SK-N-SH (cell line): ENCODE measurements at places on chromosomes 1 and 21. TPM values are rescaled to one million over a fixed set of nuclear protein-coding genes. Genes with fewer than 3 reads are reported as not detected.

GRCh38 chr1:40890771-40891170, 28.6 kb upstream of the CITED4 start:
- no peak for DNase-seq

DNA sequence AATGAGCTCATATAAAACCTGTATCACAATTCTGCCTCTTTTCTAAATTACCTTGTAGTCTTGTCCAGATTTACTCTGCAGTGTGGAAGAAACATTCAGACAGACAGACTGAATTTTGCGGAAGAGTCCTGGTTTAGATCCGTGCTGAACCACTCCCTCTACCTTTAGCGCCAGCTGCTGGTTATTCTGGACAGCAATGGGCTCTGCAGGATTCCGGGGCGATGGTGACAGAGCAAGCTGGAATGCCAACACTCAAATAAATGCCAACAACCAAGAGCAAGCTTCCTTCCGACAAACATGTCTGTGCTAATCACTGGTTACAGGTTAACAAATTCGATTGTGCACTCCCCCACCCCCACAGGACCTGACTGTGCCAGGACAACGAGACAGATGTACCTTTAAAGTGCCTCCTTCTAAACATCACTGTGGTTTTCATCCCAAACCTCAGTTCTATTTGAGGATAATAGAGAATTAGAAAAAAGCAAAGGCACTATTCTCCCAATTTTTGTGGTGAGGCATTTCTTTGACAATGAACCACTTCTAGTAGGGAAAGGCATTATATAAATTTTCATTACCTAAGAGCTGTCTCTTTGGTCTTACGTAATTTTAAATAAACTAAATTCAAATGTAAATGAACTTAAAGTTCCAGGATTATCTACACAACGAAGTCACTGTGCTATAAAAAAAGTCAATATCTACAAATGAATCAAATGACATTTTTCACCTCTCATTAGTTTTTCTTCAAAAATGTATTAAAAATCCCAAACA, 90.4 kb downstream of the INTS7 start:
- no peak for DNase-seq

DNA sequence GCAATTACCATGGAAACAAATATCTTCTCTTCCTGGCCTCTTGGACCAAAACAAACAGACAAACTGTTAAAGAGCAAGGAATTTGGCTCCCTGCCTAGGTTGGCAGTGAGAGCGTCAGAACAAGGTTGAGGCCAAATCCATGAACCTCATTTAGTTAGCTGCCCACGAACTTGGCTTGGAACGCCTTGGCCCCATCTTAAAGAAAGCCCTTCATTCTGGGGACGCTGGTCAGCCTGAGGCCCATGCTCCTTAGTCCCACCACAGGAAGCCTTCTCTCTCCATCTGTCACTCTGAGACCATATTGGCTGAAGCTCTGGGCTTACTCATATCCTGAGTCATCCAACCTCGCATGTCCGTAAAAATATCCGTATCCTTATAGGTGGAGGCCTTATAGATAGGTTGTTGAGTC, 62.4 kb upstream of the DIRAS3 start:
- no peak for DNase-seq

KCNE2 gene
- 0.05 TPM in 1 of 2 replicates, not detected in the other for polyA plus RNA-seq

GRCh38 chr21:34204481-34205439, 131.4 kb downstream of the MRPS6 start:
- DNase-seq, result peak; percentile 57

GRCh38 chr1:47906009-47906432, 91.2 kb downstream of the TRABD2B start:
- DNase-seq, result no peak

DNA sequence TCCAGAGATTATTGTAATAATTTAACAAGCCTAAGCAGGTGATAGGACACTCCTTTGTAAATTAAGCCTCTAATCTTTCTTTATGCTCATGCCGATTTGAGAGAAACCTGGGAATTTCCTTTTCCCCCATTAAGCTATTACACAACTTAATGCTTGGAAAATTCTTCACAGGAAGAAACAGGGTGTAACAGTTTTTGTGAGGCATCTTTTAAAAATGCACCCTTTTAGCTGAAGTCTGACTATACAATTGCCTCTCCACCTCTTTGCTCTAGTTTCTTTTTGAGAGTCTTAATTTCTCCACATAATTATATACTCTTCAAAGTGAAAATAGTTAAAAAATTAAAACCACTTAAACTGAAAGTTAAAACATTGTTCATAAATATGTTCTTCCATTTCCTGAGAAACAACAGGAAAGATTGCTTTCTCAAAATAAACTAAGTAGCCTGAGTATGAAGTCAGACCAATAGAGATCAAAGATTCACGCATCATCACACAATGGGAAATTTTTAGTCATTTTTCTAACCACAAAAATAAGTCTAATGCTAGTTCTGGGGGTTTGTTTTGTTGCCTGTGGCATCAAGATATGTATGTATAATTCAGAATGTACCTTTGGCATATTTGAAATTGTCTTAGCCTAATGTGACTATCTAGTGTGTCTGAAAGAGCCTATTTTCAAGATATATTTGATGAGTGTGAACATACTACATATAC, 34.7 kb downstream of the LRRC8D start:
- DNase-seq, result no peak

GRCh38 chr1:212110617-212111016, 75.1 kb downstream of the DTL start:
- DNase-seq, result no peak

- DNase-seq, result no peak
Measured at GRCh38 chr1:238767321-238767720, 619.0 kb upstream of the CHRM3 start.

- peak; percentile 33 for DNase-seq
Measured at GRCh38 chr1:39196244-39197215, 8.0 kb upstream of the MACF1 start.

DNA sequence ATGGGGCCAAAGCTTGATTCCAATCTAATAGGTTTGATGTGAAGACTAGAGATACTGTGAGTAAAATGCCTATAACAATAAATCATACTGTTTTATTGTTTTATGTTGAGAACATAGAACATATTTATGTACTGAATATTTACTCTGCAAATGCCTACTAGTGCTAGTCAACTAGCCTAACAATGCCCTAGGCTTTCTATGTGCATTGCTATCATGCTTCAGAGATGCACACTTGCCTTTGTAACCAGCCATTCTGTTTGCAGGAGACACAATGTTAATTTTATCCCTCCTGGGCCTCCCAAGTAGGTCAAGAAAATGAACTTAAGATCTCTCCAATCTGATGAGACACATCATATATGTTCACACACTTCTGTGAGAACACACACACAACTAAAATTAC, 530.8 kb upstream of the BEND5 start:
- no peak for DNase-seq

GRCh38 chr21:36727866-36728265, 29.0 kb downstream of the SIM2 start:
- no peak for DNase-seq

KRTAP19-3 gene
- not detected in 2 replicates for polyA plus RNA-seq

- DNase-seq, result no peak
Measured at GRCh38 chr1:67300561-67300960, 7.1 kb upstream of the IL12RB2 start.

GRCh38 chr1:55720261-55720660, 505.1 kb upstream of the USP24 start:
- peak; percentile 37 for DNase-seq

GRCh38 chr21:42981214-42981523, 6.8 kb downstream of the PKNOX1 start:
- no peak for DNase-seq

GRCh38 chr1:167587342-167587741, 33.8 kb upstream of the CREG1 start:
- no peak for DNase-seq

DNA sequence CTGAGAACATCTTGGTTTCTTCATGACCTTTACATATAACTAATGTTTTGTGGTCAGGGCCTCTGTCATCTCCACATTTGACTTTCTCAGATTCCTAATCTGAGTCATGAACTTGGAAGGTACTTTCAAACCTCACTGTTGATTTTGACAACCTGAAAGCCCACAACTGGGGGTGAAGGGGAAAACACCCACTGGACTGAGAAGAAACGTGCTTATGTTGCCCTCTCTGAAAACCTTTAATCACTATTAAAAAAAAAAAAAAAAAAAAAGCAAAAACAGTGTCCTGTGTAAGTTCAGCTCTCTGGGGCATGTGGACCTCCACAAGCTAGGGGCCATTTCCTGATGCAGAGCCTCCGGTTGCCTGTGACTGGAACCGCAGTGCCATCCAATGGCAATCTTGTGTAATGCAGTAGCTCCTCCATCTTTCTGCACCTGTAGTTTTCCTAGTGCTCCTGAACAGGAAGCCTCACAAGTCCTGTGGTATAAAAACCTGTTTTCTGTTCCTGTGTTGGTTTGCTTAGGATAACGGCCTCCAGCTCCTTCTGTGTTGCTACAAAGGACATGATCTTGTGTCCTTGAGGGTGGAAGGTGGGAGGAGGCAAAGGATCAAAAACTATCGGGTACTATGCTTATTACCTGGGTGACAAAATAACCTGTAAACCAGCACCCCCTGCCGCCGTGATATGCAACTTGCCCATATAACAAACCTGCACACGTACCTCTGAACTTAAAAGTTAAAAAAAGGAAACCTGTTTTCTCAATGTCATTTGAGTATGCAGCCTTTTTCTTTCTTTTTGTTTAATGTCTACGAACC, 124.5 kb downstream of the ZNF648 start:
- peak; percentile 47 for DNase-seq

SEC16B gene
- polyA plus RNA-seq, result 0.31 and 0.32 TPM in 2 replicates

DNA sequence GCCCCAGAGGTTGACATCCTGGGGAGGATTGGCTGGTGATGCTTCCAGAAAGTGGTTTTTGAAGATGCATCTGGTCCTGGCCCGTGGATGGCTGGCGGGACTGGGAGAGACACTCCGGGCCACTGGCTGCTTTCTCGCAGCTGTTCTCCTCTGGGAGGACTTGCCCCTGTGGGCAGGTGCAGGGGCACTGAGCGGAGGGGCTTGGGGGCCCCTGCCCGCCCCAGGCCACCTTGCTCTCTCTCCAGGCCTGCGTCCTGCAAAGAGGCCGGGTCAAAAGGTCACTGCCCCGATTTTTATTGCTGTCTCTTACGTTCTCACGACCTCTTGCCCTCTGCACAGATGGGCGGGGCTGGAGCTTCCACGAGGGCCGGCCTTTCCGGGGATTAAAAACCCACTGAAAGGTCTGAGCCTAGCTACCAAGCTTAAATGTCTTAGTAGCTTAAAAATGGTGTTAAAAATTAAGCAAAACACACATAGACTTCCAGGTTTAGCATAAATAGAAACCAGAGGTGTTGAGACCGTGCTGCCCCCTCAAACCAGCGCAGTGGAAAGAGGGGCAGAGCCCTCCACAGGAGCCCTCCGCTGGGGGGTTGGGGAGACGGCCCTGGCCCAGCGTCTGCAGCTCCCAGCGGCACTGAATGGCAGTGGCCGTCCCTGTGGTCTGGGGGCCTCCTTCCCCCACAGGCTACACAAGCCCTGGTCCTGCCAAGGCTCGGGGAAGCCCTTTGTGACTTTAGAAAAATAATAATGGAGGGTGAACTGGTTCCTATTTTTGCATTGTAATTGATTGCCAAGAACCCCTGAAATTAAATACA, 43.9 kb downstream of the SKI start:
- DNase-seq, result no peak

DNA sequence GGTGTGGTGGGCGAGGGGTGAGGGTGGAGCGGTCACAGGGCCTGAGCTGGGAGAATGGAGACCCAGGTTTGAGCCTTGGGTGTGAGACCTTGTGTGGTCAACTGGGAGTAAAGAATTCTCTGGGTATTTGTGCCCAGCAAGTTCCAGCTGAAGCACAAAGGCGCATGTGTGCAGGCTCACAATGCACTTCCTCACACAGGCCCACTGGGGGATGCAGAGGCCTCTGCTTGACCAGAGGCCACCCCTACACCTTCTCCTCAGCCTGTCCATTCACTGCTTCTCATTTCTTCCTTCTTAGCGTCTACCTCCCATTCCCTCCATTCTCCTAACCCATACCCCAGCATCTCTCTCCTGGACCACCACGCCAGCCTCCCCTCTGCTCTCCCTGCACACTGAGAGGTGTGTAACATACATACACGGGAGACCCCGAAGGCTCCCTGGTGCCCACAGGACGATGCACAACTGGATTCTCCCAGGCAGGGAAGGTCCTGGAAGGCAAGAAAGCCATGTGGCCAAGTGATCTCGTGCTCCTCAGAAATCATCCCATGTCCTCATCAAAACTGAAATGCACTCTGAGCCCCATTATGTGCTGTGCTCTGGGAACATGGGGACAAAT, 12.3 kb upstream of the TTC39A start:
- no peak for DNase-seq

DNA sequence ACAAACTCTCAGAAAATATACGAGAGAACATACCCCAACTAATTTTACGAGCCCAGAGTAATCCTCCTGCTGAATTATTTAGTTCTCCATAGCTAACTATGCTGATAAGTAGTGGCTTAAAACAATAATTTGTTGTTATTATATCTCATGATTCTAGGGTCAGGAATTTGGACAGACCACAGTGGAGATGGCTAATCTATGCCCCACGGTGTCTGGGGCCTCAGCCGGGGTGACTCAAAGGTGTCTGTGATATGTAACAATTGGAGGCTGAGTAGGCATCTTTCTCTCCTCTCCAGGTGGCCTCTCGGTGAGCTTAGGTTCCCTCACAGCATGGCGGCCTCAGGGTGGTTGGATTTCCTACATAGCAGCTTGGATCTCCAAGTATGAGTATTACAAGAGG, 35.4 kb upstream of the FOXO6 start:
- DNase-seq, result no peak

DNA sequence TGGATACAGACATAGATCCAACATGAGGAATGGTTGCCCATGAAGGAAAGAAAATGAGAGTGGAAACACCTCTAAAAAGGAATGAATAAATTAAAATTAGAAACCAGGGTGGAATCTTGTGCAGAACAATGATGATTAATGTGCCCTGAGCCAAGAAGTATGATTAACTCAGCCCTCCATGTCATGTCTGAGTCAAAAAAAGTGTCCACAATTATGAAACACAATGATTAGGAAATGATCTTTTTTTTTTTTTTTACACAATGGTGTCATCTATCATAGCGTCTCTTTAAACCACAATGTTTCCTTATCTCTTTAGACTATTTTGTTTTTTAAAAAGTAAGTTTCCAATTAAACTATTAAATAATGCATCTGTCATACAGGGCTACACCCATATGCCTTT, 78.9 kb upstream of the RAB4A start:
- no peak for DNase-seq

DNA sequence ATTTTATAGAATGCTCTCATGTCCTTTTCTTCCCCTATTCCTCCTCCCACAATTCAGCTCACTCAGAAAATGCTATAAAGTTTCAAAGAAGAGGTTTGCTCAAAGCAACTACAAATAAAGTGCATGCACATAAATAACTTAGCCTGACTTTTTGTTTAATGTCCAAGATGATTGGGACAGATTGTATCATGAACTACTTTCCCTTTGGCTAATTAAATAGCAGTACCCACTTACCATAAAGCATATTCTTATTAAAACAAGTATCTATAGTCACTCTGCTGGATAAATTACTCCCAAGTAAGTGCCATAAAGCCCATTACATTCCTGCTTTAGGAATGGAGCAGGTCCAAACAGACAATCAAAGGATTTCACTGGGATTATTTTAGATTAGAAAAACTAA, 576.0 kb downstream of the LMO4 start:
- no peak for DNase-seq

ADIPOR1 gene
- polyA plus RNA-seq, result 82.2 and 125 TPM in 2 replicates

WNT3A gene
- not detected in 2 replicates for polyA plus RNA-seq

CLCC1 gene
- polyA plus RNA-seq, result 20.0 and 27.0 TPM in 2 replicates

GPR52 gene
- 0.08 TPM in 1 of 2 replicates, not detected in the other for polyA plus RNA-seq

GRCh38 chr21:33042812-33043211, 17.1 kb downstream of the OLIG2 start:
- no peak for DNase-seq

- DNase-seq, result no peak
Measured at GRCh38 chr1:157310401-157310800, 172.2 kb upstream of the ETV3 start.
